ENCODE measurements at places on chromosomes 13 and 19.

DNA sequence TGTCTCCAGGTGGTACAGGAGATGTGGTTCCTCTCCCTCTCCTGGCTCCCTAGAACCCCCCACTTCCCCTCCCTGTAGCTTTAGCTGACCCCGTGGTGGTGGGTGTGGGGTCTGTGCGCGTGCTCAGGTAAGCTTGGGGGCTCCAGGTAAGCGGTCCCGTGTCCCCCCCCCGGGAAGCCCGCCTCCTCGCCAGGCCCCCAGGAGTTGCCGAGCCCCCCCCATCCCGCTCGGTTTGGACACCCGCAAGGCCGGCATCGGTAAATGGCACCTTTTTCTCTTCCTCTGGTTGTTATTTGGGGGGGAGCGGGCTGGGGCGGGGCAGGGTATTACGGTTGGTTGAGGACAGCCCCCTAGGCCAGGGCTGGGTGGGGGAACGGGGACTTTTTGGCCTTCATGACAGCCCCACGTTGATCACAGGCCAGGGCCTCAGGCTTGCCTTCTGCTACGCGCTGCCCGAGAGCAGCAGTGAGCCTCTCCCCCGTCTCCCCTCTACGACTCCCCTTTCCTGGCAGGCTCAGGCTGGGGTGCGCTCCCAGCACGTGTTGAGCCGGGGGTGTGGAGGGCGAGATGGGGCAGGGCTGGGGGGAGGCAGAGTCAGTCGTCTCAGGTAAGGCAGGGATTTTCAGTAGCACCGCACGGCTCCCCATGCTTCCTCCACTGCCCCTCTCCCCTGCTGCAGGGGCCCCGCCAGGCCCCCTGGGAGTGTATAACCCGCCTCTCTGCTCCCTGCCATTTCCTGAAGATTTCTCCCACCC lies 10.7 kb upstream of the LIN7B start:
- no peak for DNase-seq

- no peak for DNase-seq
These were observed 4.9 kb downstream of the ZNF506 start for GRCh38 chr19:19816679-19817078.

DNA sequence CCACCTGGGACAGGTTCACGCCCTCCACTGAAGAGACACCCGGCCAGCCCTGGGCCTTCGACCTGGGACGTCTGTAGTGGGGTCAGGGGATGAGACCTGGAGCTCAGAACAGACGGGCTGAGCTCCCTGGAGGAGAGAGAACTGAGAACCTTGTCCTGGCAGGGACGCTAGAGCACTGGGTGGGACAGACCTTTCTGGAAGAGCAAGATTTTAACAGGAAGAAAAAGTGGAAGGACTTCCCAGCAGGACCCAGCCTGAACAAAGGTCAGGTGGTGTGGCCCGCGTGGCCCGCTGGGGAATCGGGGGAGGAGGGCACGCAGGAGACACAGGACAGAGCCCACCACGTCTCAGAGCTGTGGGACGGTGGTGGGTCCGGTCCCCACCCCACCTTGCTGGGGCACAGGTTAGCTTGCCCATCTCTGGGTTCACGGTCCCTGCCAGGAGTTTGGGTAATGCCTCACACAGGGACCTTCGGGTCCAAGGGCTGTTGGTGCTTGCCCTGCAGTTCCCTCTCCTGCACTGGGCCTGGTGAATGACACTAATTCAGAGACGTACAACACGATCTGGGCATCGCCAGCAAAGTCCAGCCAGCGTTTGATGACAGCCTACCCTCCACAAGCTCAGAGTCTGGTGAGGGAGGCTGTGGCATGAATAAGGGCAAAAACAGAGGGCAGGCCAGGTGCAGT lies 1.2 kb upstream of the EFNA2 start:
- no peak for DNase-seq

GRCh38 chr13:42211704-42212464 lies 60.1 kb upstream of the AKAP11 start:
- no peak for DNase-seq

- DNase-seq = no peak
These were observed 658.4 kb downstream of the UQCRFS1 start for GRCh38 chr19:28554321-28555091.

GRCh38 chr13:113736258-113736731 lies 22.7 kb upstream of the TMEM255B start:
- DNase-seq = no peak

DNA sequence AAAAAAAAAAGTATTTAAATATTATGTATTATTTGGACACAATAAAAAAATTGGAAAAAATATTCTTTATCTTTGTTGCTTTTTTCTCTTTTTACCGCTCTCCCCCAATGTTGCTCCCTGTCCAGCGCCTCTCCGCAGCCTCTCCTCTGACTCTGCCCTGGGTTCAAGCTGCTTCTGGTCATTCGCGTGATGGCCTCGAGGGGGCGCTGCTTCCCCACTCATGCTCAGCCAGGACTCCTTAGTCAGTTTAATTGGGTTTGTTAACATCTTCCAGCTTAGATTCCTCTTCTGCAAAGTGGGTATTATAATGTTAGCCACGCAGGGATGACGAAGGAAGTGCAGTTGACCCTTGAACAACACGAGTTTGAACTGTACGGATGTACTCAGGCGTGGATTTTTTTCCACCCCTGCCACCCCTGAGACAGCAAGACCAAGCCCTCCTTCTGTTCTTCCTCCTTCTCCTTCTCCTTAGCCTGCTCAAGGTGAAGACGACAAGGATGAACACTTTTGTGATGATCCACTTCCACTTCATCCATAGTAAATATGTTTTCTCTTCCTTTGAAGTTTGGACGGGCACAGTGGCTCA lies 4.9 kb upstream of the NWD1 start:
- DNase-seq = peak; percentile 11

GRCh38 chr19:54502518-54503048 lies at the start of gene LAIR2:
Gene LAIR2, plus strand, starts transcription at chr19:54502831. Its CDS starts 88 bp downstream, at chr19:54502919.
- no peak for DNase-seq

DNA sequence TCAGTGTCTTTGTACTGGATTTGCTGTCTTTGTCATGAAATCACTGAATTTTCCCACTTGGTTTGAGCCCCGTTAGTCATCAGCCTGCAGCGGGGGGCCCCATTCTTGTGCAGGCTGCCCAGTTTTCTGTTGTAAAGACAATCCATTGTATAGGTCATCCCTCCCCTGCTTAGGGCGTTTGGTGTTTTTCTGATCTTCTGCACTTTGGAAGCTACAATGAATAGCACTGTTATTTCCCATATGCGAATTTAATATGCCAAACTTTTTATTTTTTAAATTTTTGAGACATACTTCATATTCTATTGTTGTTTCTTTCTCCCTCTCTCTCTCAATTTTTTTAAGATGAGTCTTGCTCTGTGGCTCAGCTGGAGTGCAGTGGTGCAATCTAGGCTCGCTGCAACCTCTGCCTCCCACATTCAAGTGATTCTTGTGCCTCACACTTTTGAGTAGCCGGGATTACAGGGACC lies 9.0 kb downstream of the SLC27A1 start:
- DNase-seq = no peak

- DNase-seq = no peak
These were observed 55.0 kb upstream of the MAB21L1 start for GRCh38 chr13:35531526-35531925.

Data from hematopoietic multipotent progenitor cell (in vitro differentiated cells).